ENCODE measurements at places on chromosomes 16 and 17. TPM values are rescaled to one million over a fixed set of nuclear protein-coding genes. Genes with fewer than 3 reads are reported as not detected.

- no peaks in the 10 kb centered on the region for H3K4me1 ChIP-seq
- no peak overlapping the region for H3K27ac ChIP-seq
- H3K36me3 ChIP-seq = no peaks in the 10 kb centered on the region
- no peaks in the 10 kb centered on the region for H3K27me3 ChIP-seq
- no peak for DNase-seq
Observed at GRCh38 chr17:67655478-67656148, 62.1 kb upstream of the NOL11 start.

DNA sequence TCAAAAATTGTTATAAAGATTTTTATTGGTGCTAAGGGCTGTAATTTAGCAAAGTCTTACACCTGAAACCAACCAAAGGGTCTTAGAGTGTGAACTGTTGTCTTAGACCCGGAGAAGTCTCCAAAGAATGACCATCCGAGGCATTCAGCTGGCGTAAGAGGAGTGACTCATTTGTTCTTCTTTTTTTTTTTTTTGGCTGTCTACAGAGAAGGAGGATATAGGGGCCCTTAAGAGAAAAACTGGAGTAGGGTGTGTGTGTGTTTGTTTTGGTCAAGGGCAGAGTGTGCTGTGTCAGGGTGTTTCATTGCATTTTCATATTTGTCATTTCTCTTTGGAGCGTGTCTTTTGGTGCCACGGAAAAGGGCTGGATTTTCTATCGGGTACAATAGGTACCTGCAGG lies 508.0 kb downstream of the WWOX start:
- no peak overlapping the region for H3K27ac ChIP-seq
- no peak overlapping the region for H3K4me3 ChIP-seq
- no peaks in the 10 kb centered on the region for H3K4me1 ChIP-seq
- no peaks in the 10 kb centered on the region for H3K36me3 ChIP-seq
- no peak for DNase-seq

DNA sequence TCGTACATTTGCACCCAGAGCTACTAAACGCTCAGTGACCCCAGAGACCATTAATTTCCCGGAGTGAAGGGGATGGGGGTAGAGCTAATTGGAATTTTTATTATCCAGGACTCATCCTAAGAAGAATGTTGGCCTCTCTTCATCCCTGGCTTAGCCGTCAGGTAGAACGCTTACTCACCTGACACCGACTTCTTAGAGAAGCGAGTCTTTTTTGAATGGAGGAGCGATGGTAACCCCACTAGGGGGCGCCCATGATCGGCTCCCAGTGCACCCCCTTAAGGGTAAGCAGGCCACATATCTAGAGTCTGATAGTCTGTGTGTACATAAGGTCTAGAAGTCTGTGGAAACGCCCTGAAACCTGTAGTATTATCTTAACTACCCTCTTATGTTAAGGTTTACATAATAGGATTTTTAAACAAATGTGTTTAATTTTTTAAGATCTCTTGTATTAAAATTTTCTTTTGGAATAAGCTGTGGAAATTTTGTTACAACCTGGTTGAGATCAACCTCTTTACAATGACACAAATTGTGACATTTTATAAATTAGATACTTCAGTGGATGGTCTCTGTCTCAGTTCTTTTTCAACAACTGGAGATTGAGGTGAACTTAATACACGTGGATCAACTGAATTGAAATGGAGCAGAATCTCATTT lies 229.8 kb downstream of the CPPED1 start:
- no peaks in the 10 kb centered on the region for H3K4me1 ChIP-seq
- H3K36me3 ChIP-seq = no peaks in the 10 kb centered on the region
- no peak overlapping the region for H3K27ac ChIP-seq
- H3K4me3 ChIP-seq = no peak overlapping the region
- H3K27me3 ChIP-seq = no peaks in the 10 kb centered on the region

Gene KRTAP1-5
- total RNA-seq = not detected

Gene CNTD1
- total RNA-seq = not detected
